ENCODE measurements at places on chromosomes 1 and 21. TPM values are rescaled to one million over a fixed set of nuclear protein-coding genes. Genes with fewer than 3 reads are reported as not detected.

GRCh38 chr1:197924516-197925123 is 7.4 kb downstream of the LHX9 start:
- DNase-seq = peak; percentile 56

- no peak for DNase-seq
These were observed 125.8 kb downstream of the RRAGC start for GRCh38 chr1:38733761-38734160.

The NOS1AP gene
- total RNA-seq = under 0.01 TPM

- no peak for DNase-seq
These were observed 97.3 kb downstream of the TTLL7 start for GRCh38 chr1:83901547-83902155.

- peak; percentile 22 for DNase-seq
These were observed 4.1 kb upstream of the NPPB start for GRCh38 chr1:11862890-11863289.

The TBX19 gene
- total RNA-seq = 0.22 TPM

The LRRC40 gene
- total RNA-seq = 15.7 TPM

GRCh38 chr1:92408825-92409224 is 77.9 kb downstream of the GFI1 start:
- no peak for DNase-seq

DNA sequence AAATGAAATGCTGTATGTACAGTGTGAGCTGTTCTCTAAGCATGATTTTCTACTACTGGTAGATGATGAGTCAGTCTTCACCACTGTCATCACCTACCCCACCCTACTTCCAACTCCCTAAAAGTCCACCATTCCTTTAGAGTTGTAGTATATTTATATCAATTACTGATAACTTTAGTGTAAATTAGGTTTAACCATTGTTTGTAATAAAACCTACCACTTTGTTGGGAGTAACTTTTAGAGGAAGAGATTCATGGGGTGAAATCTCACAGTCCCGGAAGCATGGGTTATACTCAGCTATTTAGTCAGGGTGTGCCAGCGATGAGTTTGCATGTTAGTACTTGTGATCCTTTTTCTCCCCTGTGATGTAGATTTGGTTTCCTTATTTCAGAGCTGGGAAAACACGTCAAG is 17.1 kb downstream of the MORC3 start:
- DNase-seq = peak; percentile 27

DNA sequence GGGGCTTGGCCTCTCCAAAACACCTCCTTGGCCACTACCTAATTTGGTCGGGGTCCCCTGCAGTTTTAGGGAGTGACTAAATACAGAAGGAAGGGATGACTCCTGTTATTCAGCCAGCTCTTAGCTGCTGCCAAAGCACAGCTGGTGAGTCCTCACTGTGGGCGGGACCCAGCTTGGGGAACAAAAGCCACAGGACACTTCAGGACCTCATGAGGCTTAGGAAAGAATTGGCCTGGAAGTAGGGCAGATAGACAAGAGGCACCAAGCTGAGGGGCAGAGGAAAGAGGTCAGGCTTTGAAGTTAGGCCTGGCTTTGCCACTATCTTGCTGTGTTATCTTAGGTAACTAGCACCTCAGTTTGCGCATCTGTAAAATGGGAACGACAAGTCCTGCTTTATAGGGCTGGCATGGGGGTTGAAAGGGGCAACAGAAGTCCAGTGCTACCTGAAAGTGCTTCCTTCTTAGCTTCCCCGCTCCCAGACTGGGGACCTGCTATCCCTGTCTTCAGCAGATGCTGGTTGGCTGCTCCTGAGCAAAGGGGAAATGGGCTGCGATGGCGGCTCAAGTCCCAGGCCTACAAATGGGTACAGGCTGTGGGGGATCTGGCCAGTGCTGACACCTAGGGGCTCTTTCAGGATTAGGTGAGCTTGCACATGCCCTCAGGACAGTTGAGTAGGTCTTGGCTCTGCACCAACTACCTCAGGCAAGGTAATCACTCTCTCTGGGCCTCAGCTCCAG is 15.7 kb downstream of the IFI6 start:
- DNase-seq = peak; percentile 46

The OTUD3 gene
- total RNA-seq = 2.6 TPM

- DNase-seq = peak; percentile 39
These were observed 270.2 kb upstream of the CSF3R start for GRCh38 chr1:36752891-36753361.

DNA sequence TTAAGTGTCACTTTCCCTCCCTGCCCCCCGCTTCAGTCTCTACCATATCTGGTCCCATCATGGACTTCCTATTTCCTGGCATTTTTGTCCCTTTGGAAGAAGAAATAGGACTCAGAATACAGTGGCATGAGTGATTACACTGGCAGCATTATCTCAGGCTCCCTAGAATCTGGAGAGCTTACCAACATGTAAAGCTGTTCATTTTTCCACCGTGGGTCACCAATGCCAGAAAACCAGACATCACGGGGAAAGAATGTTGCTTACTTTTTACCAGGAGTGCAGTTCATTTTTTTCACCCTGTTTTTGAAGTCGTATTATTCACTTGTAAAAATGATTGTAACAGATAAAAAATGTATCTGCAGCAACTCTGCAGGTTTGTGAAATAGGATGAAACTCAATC is 44.8 kb downstream of the BACH1 start:
- DNase-seq = peak; percentile 71

The OR2L13 gene
- not detected for total RNA-seq

The RAB29 gene
- total RNA-seq = 20.4 TPM

The KCNT2 gene
- total RNA-seq = under 0.01 TPM

The LEPR gene
- total RNA-seq = 24.8 TPM
